ENCODE measurements at places on chromosomes 3 and 15.

- DNase-seq = no peak
These were observed 139.1 kb downstream of the NSMCE3 start for GRCh38 chr15:29130476-29130875.

GRCh38 chr3:159941038-159942000, 47.3 kb upstream of the IL12A start:
- peak; percentile 51 for DNase-seq

DNA sequence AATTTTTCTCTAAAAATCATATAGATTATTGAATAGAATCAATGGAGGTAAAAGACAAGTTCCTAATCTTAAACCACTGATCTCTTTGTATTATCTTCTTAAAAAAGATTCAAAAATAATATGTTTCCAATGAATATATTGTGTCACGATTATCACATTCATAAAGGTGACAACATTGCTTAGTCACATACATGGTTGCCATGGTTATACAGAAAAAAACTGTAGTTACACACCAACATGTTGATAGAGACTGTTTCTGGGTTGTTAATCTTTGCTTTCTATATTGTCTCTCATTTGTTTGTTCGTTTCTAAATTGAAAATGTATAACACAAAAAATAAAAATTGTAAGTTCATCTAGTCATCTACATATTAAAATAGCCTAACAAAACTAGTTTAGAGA, 376.0 kb upstream of the ALCAM start:
- DNase-seq = peak; percentile 8

GRCh38 chr3:60365360-60365759, 885.9 kb downstream of the FHIT start:
- no peak for DNase-seq

- peak; percentile 95 for DNase-seq
These were observed 240 bp upstream of the BHLHE40 start for GRCh38 chr3:4978966-4979427.
